ENCODE measurements at places on chromosomes 13 and 19.

DNA sequence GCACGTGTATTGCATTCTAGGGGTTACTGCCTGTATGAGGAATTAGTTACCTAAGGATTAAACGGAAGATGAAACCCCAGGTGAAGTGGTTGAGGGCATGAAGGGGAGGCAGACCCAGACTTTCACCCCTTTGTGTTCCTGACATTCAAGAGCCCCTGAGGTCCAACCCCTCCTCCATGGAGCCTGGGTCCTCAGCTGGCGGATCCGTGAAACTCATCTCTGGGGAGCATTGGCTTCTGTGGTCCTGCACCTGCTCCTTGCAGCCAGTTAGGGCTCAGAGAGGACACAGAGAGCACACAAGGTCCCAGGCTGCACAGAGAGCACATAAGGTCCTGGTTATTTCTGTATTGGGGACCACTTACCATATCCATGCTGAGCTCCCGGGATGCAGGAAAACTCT is 7.0 kb upstream of the LILRA1 start:
- DNase-seq: no peak

- DNase-seq: no peak
Measured at GRCh38 chr19:49318296-49318695, 6.7 kb downstream of the SLC6A16 start.

DNA sequence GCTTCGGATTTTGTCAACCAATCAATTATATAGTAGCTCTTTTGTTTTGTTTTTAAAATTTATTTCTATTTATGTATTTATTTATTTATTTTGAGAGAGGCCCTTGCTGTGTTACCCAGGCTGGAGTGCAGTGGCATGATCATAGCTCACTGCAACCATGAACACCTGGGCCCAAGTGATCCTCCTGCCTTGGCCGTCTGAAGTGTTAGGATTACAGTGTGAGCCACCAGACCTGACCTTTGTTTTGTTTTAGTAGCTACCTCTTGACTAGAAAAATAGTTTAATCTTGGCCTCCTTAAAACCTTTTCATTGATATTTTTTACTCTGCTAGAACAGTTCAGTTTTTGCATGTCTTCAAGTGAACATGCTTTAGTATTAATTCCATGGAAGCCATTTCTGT is 15.1 kb downstream of the GARRE1 start:
- DNase-seq: no peak

- no peak for DNase-seq
Measured at GRCh38 chr13:25771641-25772478, 280.0 kb downstream of the SHISA2 start.

DNA sequence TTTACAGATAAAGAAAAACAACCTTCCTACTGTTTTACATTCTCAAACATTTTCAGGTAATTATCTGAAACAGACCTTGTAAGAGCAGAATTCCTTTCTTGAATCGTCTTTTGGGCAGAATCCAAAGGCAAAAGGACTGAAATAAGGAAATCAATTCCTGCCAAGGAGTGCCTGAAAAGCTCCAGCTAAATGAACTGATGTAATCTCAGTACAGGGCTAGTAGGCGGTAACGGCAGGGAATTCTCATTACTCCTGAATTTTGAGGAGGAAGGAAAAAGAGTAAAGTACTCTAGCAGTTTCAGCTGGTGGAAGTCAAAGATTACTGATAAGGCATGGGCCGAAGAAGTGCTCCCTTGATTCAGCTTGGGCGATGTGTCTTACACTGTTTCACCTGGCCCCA is 168.4 kb downstream of the PCDH9 start:
- no peak for DNase-seq

- no peak for DNase-seq
Measured at GRCh38 chr13:98675066-98675465, 77.4 kb downstream of the SLC15A1 start.
